Panc1 (cell line): ENCODE measurements at places on chromosomes 1 and 21.

GRCh38 chr1:35300376-35300775, 31.9 kb downstream of the ZMYM4 start:
- no peak for DNase-seq

DNA sequence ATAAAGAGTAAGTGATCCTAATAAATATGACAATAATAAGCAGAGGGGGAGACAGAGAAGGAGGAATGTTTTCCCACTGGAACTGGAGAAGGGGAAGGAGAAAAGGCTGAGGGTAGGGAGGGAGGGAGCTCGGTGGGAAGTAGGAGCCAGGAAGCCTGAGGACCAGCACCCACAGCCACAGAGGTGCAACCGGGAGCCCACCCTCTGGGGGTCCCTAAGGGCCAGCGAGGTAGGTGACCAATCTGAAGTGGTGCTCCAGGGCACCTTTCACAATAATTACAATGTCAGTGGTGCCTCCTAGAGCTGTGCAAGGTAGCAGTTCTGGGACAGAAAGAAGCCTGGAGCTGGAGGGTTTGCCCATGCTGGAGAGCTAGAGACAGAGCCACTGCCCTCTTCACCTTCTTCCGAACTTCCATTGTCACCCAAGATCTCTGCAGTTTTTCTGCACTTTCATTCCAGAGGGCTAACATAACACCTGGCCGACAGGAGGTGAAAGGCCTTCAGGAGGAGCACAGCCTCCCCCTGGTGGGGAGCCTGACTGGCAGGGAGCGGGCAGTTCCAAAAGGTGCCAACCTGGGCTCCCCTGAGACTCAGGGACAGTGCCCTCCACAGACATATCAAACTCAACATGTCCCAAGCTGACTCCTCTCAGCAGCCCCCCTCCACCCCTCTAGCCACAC, 4.1 kb upstream of the AHCYL1 start:
- peak; percentile 38 for DNase-seq

DNA sequence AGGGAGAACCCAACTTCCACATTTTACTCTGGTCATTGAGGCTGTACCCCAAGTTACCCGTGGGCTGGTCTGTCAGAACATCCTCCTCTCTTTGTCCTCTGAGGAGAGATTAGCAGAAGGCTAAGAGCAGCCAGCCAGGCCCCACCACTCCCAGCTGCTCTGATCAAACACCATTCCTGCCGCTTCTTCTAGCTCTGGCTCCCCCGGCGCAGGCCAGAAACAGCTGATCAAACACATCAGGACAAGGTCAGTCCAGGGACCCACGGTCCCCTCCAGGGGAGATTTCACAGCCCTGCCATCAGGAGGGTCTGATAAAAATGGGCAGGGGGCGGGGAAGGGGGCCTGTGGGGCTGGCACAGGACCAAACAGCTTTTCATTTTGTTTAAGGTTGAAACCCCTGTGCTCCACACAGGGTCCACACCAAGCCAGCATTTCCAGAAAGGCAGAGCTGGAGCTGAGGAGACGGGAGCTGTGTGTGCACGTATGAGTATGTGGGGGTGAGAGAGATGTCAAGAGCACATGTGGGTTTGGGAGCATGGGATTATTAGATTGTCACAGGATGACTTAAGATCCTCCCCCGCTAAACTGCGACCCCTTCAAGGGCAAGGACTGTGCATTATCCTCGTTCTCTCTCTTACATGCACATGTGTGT, 29.9 kb upstream of the EPHA8 start:
- DNase-seq, result no peak

DNA sequence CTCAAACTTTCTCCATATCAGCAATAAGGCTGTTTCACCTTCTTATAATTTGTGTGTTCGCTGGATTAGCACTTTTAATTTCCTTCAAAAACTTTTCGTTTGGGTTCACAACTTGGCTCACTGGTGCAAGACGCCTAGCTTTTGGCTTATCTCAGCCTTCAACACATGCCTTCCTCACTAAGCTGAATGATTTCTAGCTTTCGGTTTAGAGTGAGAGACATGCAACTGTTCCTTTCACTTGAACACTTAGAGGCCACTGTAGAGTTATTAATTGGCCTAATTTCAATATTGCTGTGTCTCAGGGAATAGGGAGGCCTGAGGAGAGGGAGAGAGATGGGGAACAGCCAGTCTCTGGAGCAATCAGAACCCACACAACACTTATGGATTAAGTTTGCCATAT, 41.2 kb upstream of the IFNLR1 start:
- DNase-seq, result no peak

DNA sequence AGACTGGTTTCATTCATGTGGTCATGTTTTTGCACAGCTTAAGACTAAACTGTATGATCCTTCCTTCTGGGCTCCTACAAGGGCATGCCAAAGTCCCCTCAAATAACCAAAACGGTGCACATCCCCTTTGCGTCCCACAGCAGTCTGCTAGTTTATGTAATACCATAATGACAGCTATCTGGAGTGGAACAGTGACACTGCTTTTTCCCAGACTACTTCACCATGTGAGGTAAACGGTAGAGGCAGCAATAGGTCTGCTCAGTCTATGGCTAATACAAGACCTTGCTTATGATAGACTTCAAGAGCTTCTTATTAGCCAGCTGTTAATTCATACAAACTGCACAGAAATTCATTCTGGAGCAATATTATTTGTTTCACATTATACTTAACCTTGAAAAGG, 395.5 kb downstream of the SMYD3 start:
- DNase-seq, result no peak

GRCh38 chr21:37228003-37228400, 39.1 kb downstream of the VPS26C start:
- DNase-seq, result no peak

- DNase-seq, result no peak
Measured at GRCh38 chr1:42348498-42348897, 13.5 kb upstream of the FOXJ3 start.

- no peak for DNase-seq
Measured at GRCh38 chr1:113369699-113370098, 20.6 kb upstream of the MAGI3 start.

GRCh38 chr21:25361765-25362164, 245.5 kb downstream of the MRPL39 start:
- DNase-seq, result no peak

GRCh38 chr1:226838456-226838855, 32.0 kb upstream of the PSEN2 start:
- DNase-seq, result no peak

GRCh38 chr1:74772945-74773344, 40.0 kb downstream of the TYW3 start:
- no peak for DNase-seq

GRCh38 chr1:156489166-156489934, 11.2 kb downstream of the MEF2D start:
- DNase-seq, result no peak

- no peak for DNase-seq
Measured at GRCh38 chr1:206909161-206909882, 12.1 kb downstream of the IL24 start.

GRCh38 chr1:20119347-20119746, at the start of gene PLA2G2D:
PLA2G2D (minus strand) TSS chr1:20119536; CDS start chr1:20119498, 38 bp downstream.
- no peak for DNase-seq

DNA sequence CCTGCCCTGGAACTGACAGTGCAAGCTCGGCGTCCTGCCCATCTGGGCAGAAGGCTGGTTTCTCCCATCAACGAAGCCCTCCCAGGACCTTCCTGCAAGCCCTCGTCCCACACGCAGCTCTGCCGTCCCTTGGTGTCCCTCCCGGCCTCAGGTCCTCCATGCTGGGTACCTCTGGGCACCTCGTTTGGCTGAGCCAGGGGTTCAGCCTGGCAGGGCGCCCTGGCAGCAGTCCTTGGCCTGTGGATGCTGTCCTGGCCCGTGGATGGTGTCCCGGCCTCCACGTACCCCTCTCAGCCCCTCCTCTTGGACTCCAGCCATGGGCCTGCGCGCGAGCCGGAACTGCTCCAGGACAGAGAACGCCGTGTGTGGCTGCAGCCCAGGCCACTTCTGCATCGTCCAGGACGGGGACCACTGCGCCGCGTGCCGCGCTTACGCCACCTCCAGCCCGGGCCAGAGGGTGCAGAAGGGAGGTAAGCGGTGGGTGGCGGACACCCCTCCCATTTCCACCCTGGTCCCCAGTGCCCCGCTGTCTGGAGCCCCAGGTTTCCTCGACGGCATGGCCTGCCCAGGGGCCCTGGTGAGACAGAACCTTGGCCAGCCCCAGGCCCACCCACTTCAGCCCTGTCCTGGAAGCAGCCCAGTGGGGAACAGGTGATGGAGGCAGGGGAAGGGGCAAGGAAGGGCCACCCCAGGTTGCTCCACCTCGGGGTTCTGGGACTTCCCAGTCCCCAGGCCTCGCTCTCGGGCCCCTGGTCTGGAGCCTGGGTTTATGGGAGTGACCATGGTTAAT, 3.5 kb downstream of the TNFRSF14 start:
- DNase-seq, result no peak

DNA sequence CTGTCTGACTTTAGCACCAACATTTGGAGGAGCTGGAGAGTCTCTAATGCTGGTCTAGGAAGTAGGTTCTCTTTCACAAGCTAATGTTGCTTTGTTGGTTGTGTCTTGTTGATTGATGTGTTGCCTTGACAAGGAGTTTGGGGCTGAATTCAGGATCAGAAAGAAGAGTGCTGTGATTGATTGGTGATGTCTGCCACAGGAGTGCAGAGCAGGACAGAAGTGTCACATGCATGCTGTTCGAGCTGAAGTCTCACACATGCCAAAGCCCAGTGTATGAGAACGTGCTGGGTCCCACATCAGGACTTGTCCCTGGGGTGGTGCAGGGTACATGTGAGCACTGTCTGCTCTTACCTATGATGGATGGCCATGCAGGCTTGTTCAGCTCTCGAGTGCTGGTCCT, 694.4 kb downstream of the MATN1 start:
- no peak for DNase-seq

- DNase-seq, result no peak
Measured at GRCh38 chr1:194322751-194323150, 1136.3 kb upstream of the B3GALT2 start.

DNA sequence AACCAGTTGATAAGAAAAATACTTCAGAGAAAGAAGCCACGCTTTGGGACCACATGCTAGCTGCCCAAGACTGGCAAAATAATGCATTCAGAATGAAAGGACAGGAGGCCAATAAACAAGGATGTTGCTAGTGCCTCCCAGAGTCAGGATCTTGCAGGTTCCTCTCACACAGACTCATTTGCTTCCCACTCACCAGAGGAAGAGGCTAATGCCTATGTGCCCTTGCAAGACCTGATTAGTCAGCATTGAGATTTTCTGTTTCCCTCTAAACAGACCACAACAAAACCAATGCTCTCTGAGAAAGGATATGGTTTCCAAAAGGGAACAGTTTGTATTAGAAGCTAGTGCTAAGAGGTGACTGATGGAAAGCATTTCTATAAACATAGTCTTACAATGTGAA, 85.7 kb downstream of the NRDC start:
- no peak for DNase-seq

DNA sequence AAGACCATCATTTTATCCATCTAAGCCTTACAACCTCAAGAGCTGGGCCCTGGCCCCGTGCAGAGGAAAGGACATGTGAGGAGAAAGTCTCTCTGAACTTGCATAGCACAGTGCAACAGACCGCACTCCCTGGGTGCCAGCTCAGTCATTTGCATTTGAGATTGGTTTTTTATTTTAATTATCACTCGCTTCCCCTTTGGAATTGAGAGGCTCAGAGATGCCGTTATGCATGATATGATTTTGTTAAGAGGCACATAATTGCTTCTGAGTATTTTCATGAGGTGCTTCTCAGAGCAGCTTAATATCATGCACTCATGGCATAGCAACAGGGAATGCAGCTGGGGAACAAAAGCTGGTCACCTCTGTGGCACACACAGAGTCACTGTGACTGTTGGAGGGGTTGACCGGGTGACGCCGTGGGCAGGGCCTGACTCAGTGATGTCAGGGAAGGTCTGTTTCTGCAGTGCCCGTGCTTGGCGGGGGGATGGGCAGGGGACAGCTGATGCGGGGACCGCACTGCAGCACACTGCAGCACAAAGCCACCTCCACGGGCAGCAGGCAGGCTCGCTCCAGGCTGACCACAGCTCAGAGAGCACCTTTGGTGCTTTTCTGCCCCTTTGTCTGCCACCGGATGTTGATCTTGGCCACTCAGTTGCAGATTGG, 43.2 kb upstream of the VAMP3 start:
- no peak for DNase-seq

DNA sequence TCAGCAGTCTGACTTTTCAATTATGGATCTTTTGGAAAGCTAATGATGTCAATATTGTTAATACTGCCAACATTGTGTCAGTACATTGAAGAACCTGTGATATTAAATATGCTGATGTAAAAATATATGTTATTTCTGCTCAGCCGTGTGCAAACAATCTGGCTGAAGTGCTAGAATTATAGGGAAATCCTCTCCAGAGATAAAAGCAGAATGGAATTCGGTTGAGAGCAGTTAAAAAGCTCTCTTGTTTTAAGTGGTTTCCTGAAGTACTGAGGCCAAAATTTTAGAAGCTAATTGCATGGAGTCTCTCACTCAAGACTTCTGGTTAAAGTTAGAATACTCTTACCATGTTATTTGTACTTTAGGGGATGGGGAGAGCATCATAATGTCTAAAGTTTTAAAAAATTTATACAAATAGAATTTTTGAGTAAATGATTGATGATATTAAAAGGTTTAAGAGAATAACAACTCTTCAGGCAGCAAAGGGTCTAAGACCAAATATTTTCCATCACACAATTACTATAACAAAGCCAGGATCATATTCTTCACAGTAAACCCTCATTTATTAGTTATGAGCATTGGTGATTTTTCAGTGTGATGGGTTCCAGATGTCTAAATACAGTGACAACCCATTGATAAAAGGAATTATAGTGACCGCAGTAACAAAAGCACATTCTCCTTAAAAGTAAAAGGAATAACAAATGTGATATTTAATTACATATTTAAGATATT, 834.2 kb upstream of the CXADR start:
- DNase-seq, result no peak

DNA sequence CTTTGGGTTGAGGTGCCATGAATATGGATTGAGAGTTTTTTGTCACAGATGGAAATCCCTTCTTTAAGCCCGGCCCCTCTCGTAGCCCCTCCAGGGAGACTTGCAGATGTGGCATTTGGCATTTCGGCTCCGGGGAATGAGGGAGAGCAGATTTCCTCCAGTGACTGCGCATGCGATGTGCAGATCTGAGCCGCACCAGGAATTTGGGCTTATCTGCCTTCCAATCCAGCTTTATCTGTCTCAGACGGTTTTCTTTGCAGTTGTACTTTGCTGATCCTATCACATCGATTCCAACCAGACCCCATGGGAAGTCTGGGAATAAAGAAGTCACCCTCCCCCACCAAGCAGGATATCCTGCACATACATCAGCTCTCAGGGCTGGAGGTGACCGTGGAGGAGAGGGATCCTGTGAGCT, 11.7 kb downstream of the KIF26B start:
- DNase-seq, result no peak

- no peak for DNase-seq
Measured at GRCh38 chr1:12677565-12677964, 33.7 kb downstream of the AADACL4 start.

GRCh38 chr1:12387641-12388040, 157.8 kb downstream of the VPS13D start:
- no peak for DNase-seq

GRCh38 chr1:112714313-112715263, 544 bp downstream of the PPM1J start:
- no peak for DNase-seq
